ENCODE measurements at places on chromosomes 6 and 20.

DNA sequence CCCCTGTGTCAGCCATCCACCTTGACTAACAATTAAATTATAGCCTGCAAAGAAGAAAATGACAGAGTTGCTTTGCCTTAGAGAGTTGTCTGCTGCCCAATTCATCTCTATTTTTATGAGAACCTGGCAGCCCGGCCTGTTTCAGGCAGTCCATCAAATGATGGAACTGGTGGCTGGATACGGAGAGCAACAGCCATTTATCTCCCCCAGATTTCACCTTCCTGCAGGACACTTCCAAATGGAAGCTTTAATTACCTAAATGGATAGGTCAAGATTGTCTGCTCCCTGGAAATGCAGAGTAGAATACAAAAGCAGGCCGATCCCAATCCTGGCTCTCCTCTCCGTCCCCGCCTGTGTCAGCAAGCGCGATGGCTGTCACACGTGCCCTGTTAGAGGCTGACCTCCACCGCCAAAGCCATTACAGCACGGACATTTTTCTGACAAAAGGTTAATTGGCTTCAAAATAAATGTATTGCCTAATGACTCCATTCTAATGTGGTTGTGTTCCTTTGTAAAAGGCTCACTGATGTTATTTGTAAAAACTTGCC, 86.7 kb downstream of the PACRG start:
- no peaks in the 10 kb centered on the region for H3K27me3 ChIP-seq
- no peak overlapping the region for H3K4me3 ChIP-seq
- H3K4me1 ChIP-seq = no peaks in the 10 kb centered on the region
- H3K36me3 ChIP-seq = no peaks in the 10 kb centered on the region
- DNase-seq = no peak

DNA sequence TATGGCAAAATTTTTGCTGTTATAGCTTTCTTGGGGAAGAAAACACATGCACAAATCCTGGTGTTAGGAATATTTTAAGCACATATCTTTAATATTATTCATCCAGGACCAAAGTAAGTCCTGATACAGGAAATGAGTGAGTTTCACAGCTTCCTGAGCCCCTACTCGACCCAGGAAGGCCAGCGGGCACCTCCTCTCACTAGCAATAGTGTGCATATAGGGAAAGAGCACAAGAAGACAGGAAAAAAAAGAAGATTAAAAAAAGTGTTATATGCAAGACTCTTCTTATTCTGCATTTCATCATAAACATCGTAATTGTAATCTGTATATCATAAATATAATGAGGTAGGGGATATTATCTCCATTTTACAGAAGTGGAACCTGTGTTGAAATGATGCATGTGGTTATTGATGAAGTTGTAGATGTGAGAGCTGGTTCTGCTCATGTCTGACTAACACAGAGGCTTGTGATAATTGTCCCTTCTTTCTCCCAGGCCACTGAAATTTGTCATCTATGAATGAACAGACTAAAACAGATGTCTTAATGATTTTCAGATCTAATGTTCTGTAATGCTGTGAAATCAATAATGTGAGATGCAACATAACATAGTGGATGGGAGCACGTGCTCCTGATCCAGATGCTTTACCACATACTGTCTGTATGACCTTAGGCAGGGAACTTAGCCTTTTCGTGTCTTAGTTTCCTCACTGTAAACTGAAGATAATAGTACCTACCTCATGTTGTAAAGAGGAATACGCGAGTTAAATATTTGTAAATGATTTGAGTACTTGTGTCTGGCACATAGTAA, 101.2 kb downstream of the MYO6 start:
- H3K4me1 ChIP-seq = no peaks in the 10 kb centered on the region
- no peak overlapping the region for H3K4me3 ChIP-seq
- H3K27ac ChIP-seq = peak overlapping the region; percentile 34
- H3K36me3 ChIP-seq = no peaks in the 10 kb centered on the region

DNA sequence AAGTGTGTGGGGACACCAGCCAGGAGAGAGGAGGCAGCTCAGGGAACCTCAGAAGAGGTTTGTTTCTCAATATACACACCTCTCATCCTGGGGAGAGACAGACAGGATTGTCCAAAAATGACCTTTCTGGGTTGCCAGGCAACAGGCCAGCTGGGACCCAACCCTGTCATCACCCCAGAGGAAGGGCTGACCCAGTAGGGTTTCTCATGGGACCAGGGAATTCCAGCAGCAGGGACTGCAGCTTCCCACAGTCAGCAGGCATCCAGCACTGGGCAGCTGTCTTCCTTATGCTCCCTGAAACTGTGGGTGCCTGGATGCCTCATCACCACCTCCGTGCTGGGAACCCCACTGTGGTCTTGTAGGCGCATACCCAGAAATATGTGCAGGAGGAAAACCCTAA, 1.3 kb downstream of the C20orf202 start:
- no peak overlapping the region for H3K4me3 ChIP-seq
- no peaks in the 10 kb centered on the region for H3K36me3 ChIP-seq
- peak overlapping the region; percentile 38 for H3K27ac ChIP-seq
- H3K27me3 ChIP-seq = no peaks in the 10 kb centered on the region

GRCh38 chr20:9838035-9838377, 870 bp downstream of the PAK5 start:
- DNase-seq = no peak
- no peaks in the 10 kb centered on the region for H3K4me1 ChIP-seq
- no peaks in the 10 kb centered on the region for H3K36me3 ChIP-seq
- peak overlapping the region; percentile 54 for H3K4me3 ChIP-seq
